ENCODE measurements at places on chromosomes 7 and 10.
A peak's percentile ranks its signal among the peaks of the same experiment; 100 is the strongest.

DNA sequence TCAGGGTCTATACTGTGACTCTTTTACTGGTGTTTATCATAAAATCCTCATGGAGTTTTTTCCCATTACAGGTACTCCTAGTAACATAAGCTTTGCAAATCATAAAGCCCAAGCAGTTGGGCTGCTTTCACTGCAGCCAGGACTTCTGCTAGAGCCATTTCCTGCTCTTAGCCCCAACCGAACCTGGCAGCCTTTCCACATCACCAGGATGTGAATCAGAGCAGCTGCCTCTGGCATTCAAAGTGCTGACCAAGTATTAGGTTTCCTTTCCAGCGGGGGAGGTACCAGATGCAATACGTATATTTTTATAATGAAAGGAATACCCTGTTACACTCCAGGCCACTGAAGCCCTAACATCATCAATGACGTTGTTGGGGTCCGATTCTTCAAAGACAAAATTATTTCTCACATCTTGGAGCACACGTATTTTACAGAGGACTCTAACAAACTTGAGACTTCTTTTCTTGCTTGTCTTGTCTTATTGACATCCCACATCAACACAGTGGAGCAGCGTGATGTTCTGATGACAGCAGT is 3.6 kb upstream of the HTR5A start:
- no peak for DNase-seq

GRCh38 chr10:22597138-22597537 is 117.2 kb downstream of the PIP4K2A start:
- DNase-seq, result peak; percentile 41

DNA sequence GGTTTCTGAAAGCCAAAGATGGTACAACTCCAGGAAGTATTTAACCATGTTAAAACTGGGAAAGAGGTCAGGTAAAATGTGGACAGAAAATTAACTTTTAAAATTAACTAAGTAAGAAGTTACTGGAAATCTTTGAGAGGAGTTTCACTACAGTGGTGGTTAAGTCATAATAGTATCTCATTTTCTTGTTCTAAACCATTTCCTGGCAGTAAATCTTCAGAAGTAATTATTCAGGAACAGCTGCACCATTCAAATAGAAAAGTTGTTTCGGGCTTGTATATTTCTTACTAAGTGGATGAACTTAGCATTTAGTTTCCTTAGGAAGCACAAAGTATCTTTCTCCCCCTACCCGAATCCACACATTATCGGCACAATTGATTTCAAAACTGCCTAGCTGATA is 27.1 kb downstream of the COPG2 start:
- DNase-seq, result no peak

DNA sequence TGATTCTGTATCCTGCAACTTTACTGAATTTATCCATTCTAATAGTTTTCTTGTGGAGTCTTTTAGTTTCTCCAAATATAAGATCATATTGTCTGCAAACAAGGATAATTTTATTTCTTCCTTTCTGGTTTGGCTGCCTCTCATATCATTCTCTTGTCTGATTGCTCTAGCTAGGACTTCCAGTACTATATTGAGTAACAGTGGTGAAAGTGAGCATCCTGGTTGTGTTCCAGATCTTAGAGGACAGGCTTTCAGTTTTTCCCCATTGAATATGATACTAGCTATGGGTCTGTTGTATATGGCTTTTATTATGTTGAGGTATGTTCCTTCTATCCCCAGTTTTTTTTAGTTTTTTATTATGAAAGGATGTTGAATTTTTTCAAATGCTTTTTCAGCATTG is 28.2 kb downstream of the KLHL7 start:
- no peak for DNase-seq

GRCh38 chr7:89680161-89680560 is 474.1 kb upstream of the STEAP1 start:
- no peak for DNase-seq

DNA sequence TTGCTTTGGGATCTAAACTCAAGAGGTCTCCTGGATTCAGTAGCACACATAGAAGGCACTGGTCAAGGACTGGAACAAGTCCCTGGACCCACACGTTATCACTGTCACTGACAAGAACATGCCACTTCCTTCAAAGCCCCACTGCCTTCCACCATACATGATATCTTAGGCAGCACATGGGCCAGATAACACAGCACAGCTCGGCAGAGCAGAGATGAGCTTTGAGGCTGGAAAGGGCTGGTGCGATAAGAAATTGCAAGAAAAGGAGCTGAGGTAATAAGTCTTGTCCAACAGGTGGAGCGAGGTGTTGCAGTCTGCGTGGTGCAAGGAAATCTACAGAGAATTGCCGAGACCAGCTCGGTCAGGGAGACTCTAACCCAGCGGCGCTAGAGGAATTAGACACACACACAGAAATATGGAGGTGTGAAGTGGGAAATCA is 139.8 kb upstream of the CDK13 start:
- no peak for DNase-seq

DNA sequence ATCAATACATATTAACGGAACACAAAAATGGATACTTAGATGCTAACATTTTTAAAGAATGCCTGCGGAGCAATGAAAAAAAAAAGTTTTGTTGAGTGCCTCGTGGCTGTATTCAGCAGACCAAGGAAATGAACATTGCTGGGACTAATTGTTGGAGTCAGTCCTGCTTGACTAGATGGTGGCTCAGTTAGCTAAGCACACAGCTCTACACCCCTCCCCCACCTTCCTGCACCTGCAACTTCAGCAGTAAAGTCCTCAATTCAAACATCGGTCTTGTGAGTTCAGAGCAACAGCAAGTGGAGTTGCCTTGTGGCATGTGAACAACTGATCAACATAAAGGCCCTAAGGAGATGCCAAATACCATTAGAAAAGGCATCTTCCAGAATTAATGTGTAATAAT is 326.0 kb upstream of the NPSR1 start:
- DNase-seq, result no peak

GRCh38 chr7:99116144-99116543 is 27.8 kb downstream of the SMURF1 start:
- no peak for DNase-seq

- DNase-seq, result no peak
Observed at GRCh38 chr7:111985798-111986197, 220.4 kb downstream of the DOCK4 start.

GRCh38 chr10:70714245-70714644 is 41.9 kb downstream of the ADAMTS14 start:
- DNase-seq, result no peak

- no peak for DNase-seq
Observed at GRCh38 chr7:123343611-123344010, 143.8 kb upstream of the SLC13A1 start.

- DNase-seq, result no peak
Observed at GRCh38 chr7:1355568-1356340, 103.5 kb downstream of the MICALL2 start.

DNA sequence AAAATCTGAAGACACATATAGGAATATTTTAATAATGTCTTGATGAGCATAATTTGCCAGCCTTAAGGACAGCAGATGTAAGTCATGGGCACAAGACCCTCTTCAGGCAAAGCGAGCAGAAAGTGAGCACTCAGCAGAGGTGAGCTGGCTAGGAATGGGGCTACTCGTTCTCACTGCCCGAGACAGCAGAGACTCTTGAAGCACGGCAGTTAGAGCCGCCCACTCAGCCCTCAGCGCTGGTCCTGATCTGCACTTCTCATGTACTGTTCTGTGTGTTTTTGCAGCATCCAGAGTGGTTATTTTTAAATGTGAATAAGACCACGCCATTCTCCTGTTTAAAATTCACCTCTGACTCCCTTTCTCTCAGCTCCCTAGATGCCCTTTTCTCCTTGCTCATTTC is 65.3 kb downstream of the GFRA1 start:
- DNase-seq, result no peak

DNA sequence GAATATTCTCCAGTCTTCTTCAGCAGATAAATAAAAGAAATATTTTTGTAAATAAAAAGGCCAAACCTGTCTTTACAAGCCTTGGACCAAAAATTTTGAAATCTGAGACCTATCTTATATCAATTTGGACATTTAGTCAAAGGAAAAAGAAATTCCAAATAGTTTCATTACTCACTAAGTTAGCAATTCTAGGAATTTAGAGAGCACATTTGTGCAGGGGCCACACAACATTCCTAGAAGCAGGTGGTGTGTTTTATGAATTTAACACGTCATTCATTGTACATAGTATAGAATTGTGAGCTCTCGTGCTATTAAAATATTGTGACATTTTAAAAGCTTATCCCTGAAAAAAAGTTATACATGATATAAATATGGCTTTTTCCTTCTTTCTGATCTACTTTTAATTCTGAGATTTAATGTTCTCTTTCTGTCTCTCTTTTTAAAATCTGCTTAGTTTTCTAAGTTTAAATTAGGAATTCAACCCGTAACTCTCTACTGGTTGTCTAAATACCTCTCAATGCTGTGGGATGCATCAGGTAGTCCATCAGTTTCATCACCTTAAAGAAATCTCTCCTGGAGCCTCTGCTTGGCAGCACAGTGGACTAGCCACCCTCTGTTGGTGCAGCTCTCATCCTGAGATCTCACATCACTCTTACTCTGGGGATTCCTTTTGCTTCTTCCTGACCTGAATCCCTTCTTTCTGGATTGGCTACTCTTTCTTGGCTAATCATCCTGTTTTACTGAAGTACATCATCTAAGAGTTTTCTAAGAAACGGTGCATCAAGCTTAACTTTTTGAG is 124.5 kb downstream of the SEMA3E start:
- DNase-seq, result no peak

Measured in GM13977 (cell line).